ENCODE measurements at places on chromosomes 7 and 10. TPM values are rescaled to one million over a fixed set of nuclear protein-coding genes. Genes with fewer than 3 reads are reported as not detected.

DNA sequence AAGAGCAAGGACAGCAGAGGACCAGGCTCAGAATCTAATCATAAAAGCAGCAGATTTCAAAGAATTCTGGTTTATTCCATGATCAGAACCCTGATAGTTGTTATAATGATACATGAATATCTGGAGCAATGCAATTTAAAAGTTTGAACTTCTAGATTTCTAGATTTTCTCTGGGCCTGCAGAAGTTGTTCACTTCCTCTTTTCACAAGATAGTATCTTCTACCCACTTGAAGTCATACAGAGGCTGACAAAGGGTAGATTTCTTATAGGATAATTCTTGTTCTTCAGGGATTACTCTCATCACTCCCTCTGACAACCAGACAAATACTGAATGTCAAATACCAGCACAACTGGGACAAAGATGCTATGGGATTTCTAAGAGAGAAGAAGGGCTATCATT is 320.0 kb upstream of the ETV1 start:
- DNase-seq = no peak
- no peak overlapping the region for H3K4me3 ChIP-seq
- H3K36me3 ChIP-seq = no peaks in the 10 kb centered on the region

DPYSL4 gene
- 1.9 TPM for total RNA-seq

OPN4 gene
- not detected for total RNA-seq

DNA sequence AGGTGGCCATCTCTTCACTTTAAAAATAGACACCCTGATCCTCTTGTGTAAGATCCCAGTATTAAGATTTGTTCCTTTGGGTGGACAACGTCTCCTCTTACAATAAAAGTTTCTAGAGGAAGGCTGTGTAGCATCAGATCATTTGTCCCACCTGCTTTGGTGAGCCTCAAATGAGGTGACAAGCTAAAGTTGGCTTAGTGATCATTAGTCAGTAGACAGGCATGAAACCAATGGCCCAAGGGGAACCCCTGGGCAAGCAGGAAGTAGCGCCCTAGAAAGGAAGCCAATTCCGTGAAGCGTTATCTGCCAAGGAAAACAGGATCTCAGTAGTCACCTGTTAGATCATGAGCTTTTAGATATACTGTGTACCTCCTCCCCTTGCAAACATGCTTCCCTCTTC is 66.8 kb downstream of the PCGF5 start:
- H3K36me3 ChIP-seq = no peaks in the 10 kb centered on the region
- no peak for DNase-seq
- no peaks in the 10 kb centered on the region for H3K4me1 ChIP-seq
- no peak overlapping the region for H3K4me3 ChIP-seq

DNA sequence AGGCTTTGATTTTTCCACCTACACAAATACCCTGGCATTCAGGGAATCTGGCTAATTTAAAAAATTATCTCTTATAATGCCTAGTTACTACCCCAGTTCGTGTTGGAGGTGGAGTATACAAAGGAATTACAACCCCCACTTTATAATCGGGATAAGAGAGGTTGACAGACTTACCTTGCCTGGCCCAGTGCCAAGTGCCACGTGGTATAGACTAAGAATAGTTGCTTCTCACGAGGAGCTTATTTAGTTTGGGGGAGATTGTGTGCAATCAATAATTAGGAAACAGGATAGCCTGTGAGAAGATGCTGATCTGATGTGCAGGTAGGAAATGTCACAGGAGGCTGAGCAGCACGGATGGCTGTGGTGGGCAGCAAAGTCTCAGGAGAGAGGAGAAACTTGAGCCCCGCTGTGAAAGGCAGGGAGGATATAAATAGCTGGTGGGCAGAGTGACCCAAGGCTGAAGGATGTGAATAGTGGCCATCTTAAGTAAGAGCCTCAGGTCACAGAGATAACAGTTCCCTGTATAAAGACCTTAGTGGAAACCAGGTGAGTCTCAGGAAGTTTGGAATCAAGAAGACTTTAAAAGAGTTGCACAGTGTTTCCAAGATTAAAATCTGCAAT is 11.3 kb upstream of the ATXN7L1 start:
- no peaks in the 10 kb centered on the region for H3K27me3 ChIP-seq
- H3K27ac ChIP-seq = no peak overlapping the region
- H3K36me3 ChIP-seq = no peaks in the 10 kb centered on the region

- H3K4me1 ChIP-seq = peaks cover 4% of the 10 kb centered on the region
- H3K4me3 ChIP-seq = peak overlapping the region; percentile 17
- H3K36me3 ChIP-seq = no peaks in the 10 kb centered on the region
These were observed 2.4 kb downstream of the BAMBI start for GRCh38 chr10:28679581-28680357.

DNA sequence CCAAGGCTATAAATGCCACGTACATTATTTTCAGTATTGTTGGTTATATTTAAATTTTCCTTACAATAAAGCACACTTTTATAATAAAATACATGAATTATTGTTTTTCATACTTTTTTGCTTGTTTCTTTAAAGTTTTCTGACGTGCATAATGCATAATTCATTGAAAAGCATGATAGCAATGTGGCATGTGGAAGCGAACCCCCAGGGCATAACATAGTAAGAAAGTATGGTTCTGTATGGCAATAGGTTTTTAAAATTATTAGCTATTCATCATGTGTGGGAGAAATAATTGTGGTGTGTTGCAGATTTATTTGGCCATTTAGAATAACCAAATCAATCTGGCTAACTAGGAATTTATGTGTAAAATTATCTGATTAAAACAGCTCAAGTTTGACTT is 7.4 kb upstream of the HBP1 start:
- no peak overlapping the region for H3K4me3 ChIP-seq
- H3K27me3 ChIP-seq = no peaks in the 10 kb centered on the region
- DNase-seq = no peak
- H3K4me1 ChIP-seq = no peaks in the 10 kb centered on the region

GARIN1A gene
- 0.96 TPM for total RNA-seq

DNA sequence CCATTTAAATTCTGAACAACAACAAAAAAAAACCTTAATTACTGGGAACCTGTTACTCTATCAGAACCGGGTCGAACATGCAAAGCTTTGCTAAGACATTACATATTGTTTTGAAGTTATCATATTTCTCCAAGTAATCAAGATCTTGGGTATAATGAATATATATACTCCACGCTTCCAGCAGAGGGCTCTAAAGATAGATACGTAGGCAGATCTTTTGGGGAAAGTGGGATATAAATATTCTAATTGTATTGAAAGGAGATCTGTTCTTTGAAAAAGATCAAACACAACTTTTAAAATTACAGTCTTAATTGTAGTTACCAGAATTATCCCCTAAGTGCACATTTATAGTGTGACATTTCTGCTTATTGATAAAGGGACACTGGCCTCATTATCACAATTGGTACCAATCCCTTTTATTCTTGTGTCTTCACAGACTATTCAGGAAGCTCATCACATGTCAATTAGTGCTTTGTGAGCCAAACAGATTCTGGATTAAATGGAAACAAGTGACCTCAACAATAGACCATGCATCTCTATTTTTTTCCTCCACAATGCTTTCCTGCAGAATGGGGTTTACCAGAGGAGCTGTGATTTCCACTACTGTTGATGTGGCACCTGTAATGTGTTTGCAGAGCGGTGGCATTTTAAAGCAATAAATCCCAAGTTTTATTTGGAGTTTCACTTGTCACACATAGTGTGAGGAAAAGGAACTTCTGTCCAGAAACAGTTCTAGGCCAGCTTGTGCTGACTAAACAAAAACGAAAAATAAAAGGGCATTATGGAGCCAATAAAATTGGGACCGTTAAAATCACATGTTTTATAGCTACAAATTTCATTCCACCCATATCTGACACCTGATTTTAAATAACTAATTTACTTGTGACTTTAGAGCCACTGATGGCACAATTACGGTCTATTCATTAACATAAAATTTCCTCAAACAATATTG is 122.4 kb downstream of the CTTNBP2 start:
- no peak overlapping the region for H3K4me3 ChIP-seq
- no peak for DNase-seq
- H3K4me1 ChIP-seq = no peaks in the 10 kb centered on the region
- no peaks in the 10 kb centered on the region for H3K27me3 ChIP-seq

DNA sequence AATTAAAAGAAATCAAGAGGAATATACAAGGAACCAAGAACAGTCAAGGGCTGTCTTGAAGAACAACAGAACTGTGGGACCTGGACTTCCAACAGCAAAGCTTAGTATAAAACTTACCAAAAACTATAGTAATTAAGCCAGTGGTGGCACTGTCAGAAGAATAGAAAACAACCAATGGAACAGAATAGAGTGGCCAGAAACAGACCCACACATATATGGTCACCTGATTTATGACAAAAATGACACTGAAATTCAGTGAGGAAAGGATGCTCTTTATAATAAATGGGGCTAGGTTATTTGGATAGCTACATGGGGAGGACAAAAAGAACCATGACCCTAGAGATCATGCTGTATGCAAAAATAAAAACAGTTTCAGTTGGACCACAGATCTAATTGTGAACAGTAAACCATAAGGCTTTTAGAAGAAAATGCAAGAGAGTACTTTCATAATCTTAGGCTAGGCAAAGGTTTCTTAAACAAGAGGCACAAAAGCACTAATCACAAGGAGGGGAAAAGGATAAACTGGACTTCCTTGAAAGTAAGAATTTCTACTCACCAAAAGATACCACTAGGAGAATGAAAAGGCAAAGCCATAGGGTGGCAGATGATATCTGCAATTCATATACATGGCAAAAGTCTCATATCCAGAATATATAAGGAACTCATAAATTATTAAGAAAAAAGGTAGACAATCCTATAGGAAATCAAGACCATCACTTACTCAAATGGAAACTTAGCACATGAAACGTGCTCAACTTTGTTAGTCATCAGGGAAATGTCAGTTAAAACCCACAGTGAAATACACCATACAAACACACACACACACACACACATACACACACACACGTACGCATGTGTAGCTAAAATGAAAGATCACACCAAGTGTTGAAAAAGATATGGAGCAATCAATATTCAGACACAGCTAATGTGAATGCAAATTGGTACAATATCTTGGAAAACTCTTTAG is 20.8 kb downstream of the HYCC1 start:
- no peak for DNase-seq
- no peak overlapping the region for H3K4me3 ChIP-seq
- no peaks in the 10 kb centered on the region for H3K27me3 ChIP-seq
- no peaks in the 10 kb centered on the region for H3K36me3 ChIP-seq
- no peak overlapping the region for H3K27ac ChIP-seq

DNA sequence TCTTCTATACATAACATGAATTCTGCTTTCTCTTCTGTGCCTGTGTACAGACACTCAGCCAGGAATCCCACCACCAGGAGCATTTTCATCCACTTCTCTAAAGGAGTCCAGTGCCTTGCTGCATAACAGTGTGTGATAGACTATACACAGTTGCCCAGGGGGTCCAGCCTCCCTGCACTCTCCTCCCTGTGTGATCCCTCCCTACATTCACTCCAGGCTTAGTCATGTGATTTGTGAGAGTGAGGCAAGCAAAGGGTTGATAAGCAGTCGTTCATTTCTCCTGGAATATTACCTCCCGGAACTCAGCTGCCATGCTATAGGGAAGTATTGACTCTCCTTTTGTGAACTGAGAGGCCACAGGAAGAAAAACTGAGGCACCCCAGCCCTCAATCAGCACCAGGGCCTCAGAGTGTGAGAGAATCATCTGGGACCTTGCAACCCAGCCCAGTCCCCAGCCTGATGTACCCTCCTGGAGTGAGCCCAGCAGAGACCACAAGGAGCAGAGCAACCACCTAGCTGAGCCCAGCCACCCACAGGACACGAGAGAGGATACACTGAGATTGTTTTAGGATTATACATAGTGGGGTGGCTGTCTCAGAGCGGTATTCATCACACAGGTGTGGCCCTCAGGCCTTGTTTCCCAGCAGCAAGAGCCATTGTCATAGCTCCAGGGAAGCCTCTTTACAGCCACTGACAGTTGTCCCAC is 45.0 kb upstream of the EEPD1 start:
- H3K4me1 ChIP-seq = no peaks in the 10 kb centered on the region
- no peak overlapping the region for H3K4me3 ChIP-seq
- no peak for DNase-seq
- no peaks in the 10 kb centered on the region for H3K36me3 ChIP-seq

GRID2IP gene
- total RNA-seq = not detected

- no peak overlapping the region for H3K4me3 ChIP-seq
- no peaks in the 10 kb centered on the region for H3K4me1 ChIP-seq
- H3K27me3 ChIP-seq = peaks cover 9% of the 10 kb centered on the region
- no peaks in the 10 kb centered on the region for H3K36me3 ChIP-seq
These were observed 180.8 kb downstream of the EMX2 start for GRCh38 chr10:117723343-117723742.

CYP2C18 gene
- not detected for total RNA-seq

GRCh38 chr10:73803680-73804286 is 7.6 kb downstream of the NDST2 start:
- H3K4me1 ChIP-seq = no peaks in the 10 kb centered on the region
- H3K36me3 ChIP-seq = no peaks in the 10 kb centered on the region
- H3K27ac ChIP-seq = peak overlapping the region; percentile 78
- no peak for DNase-seq
- no peaks in the 10 kb centered on the region for H3K27me3 ChIP-seq

- no peak overlapping the region for H3K27ac ChIP-seq
- no peaks in the 10 kb centered on the region for H3K27me3 ChIP-seq
- no peaks in the 10 kb centered on the region for H3K36me3 ChIP-seq
- H3K4me3 ChIP-seq = no peak overlapping the region
- no peaks in the 10 kb centered on the region for H3K4me1 ChIP-seq
- no peak for DNase-seq
These were observed 434.2 kb downstream of the PARD3 start for GRCh38 chr10:34380856-34381255.

DNA sequence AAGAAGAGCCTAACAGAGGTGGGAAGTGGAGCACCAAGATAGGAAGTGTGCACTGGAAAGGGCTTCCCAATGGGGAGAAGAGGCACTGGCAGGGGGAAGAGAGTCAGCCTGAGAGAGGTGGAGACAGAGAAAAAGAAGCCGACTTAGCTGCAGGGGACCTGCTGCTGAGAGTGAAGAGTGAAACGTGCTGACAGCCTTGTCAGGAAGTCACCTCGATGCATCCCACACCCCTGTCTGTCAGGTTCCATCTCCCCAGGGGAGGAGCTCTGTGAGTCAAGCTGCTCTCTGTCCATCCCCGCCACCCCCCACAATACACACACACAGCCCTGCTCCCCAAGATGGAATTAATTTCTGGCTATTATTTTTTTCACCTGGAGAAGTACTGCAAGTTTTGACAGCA is 14.0 kb downstream of the KAZALD1 start:
- DNase-seq = no peak
- H3K36me3 ChIP-seq = no peaks in the 10 kb centered on the region
- no peak overlapping the region for H3K4me3 ChIP-seq

WBP1L gene
- total RNA-seq = 143 TPM
